ENCODE measurements at places on chromosomes 2 and 18.
A peak's percentile ranks its signal among the peaks of the same experiment; 100 is the strongest.

DNA sequence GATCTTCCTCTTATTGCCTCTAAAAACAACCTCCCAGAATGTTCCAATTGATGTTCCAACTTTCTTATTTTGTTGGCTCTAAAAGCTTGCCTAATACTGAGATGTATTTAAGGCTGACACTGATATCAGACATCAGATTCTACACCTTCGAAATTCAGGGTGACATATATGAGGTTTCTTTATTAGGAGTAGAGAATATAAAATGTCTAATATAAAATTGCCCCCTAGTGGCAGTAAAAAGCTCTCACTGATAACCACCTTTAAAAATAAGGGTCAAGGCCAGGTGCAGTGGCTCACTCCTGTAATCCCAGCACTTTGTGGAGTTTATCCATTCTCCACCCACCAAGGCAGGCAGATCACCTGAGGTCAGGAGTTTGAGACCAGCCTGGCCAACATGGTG, 789.7 kb upstream of the SLC39A10 start:
- DNase-seq, result no peak
- H3K27ac ChIP-seq, result no peak overlapping the region
- no peak overlapping the region for H3K4me3 ChIP-seq
- H3K4me1 ChIP-seq, result no peaks in the 10 kb centered on the region
- no peaks in the 10 kb centered on the region for H3K36me3 ChIP-seq

- no peaks in the 10 kb centered on the region for H3K27me3 ChIP-seq
- no peak overlapping the region for H3K27ac ChIP-seq
- peaks cover 13% of the 10 kb centered on the region for H3K4me1 ChIP-seq
Observed at GRCh38 chr2:189659734-189660133, 1.5 kb upstream of the ASNSD1 start.

- H3K27ac ChIP-seq, result peak overlapping the region; percentile 73
- H3K27me3 ChIP-seq, result no peaks in the 10 kb centered on the region
- DNase-seq, result no peak
- peaks cover 18% of the 10 kb centered on the region for H3K4me1 ChIP-seq
- H3K36me3 ChIP-seq, result no peaks in the 10 kb centered on the region
- H3K4me3 ChIP-seq, result peak overlapping the region; percentile 63
Observed at GRCh38 chr18:35045806-35046205, 4.6 kb downstream of the MAPRE2 start.

DNA sequence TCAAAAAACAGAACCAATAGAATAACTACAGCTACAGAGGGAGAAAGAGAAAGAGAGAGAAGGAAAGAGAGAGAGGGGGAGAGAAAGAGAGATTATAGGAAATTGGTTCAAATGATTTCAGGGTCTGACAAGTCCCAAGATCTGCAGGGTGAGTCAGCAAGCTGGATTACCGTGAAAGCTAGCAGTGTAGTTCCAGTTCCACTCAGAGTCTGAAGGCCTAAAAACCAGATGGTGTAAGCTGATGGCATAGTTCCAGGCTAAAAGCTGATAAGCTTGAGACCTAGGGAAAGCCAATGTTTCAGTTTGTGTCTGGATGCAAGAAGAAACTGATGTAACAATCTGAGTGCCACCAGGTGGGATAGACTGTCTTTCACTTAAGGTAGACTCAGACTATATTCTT, 397.7 kb downstream of the TRIB2 start:
- no peak overlapping the region for H3K27ac ChIP-seq
- no peaks in the 10 kb centered on the region for H3K4me1 ChIP-seq
- no peaks in the 10 kb centered on the region for H3K27me3 ChIP-seq
- no peak for DNase-seq

DNA sequence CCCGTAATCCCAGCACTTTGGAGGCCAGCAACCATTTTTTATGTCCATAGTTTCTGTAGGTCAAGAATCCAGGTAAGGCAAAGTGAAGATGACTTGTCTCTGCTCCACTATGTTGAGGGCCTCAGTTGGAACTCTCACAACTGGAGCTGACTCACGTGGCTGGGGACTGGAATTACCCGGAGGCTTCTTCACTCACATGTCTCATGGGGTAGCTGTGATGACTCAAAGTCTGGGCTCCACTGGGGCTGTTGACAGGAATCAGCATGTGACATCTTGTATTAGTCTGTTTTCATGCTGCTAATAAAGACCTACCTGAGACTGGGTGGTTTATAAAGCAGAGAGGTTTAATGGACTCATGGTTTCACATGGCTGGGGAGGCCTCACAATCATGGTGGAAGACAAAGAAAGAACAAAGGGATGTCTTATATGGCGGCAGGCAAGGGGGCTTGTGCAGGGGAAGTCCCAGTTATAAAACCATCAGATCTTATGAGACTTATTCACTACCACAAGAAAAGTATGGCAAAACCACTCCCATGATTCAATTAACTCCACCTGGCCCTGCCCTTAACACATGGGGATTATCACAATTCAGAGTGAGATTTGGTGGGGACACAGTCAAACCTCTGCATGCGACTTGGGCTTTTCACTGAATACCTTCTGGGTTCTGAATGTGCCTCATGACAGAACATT, 7.8 kb upstream of the PPP1R1C start:
- DNase-seq, result no peak
- H3K27ac ChIP-seq, result no peak overlapping the region
- H3K36me3 ChIP-seq, result no peaks in the 10 kb centered on the region
- no peak overlapping the region for H3K4me3 ChIP-seq

DNA sequence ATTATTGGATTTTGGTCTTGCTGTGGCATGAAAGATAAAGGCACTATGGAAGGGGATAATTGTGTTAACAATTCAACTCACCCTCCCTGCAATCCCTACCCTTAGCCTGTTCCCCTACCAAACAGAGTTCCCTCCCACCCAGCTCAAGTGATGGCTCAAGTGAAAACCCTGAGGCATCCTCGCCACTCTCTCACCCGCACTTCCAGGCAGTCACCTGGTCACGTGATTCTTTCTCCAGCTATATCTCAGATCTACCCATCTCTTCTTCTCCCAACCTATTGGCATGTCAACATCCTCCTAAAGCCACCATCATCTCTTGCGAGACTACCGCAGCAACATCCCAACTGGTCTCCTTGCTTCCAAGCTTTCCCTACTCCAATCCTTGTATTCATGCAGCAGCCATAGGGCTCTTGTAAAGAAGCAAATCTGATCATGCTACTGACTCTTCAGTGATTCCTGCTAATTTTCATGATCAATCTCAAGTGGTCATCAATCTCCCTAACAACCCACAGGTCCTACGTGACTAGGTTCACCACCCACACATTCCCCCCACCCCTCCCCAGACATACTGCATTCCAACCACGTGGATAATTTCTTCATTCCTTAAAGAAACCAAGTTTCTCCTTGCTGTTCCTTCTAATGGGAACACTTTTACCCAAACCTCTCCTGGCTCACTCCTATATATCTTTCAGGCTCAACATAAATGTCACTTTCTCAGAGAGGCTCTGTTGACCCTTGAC, 66.7 kb downstream of the MBD2 start:
- H3K27ac ChIP-seq, result no peak overlapping the region
- no peaks in the 10 kb centered on the region for H3K27me3 ChIP-seq
- no peaks in the 10 kb centered on the region for H3K4me1 ChIP-seq
- peaks cover 32% of the 10 kb centered on the region for H3K36me3 ChIP-seq
- no peak overlapping the region for H3K4me3 ChIP-seq
- no peak for DNase-seq

GRCh38 chr2:48693645-48694044, 61.9 kb downstream of the LHCGR start:
- H3K36me3 ChIP-seq, result no peaks in the 10 kb centered on the region
- no peak overlapping the region for H3K27ac ChIP-seq
- no peak for DNase-seq
- H3K4me3 ChIP-seq, result no peak overlapping the region
